GM13977 (cell line): ENCODE measurements at places on chromosomes 2 and 18.

DNA sequence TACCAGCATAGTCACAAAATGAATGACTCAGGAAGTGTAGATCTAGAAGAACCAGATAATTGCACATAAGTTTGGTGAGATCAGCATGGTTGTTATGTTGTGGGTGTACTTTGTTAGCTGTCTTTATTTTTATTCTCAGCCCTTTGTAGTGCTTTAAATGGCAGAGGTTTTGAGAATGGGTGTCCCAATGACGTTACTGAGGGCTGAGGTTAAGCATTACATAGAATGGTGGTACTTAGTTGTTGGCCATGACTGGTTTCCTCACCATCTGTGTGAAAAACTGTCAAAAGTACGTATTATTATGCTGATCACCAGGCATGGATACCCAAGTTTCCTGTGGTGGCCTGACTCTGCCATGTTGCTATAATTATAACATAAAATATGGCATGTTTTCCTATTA lies 165.8 kb downstream of the UBE2E3 start:
- DNase-seq: no peak

DNA sequence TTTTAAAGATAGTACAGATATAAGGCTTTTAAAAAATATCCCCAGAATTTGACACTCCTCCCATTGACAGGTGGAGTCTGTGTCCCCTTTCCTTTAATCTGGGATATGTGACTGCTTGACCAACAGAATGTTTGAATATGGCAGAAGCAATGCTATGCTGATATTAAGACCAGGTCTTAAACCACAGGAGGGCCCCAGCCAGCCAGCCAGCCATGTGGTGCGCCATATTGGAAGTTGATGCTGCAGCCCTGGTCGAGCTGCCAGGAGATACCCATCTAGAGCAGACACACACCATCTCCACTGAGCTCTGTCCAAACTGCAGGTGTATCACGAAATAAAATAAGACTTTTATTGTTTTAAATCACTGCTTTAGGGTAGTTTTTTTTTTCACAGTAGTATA lies 122.3 kb upstream of the CAB39 start:
- DNase-seq: no peak

DNA sequence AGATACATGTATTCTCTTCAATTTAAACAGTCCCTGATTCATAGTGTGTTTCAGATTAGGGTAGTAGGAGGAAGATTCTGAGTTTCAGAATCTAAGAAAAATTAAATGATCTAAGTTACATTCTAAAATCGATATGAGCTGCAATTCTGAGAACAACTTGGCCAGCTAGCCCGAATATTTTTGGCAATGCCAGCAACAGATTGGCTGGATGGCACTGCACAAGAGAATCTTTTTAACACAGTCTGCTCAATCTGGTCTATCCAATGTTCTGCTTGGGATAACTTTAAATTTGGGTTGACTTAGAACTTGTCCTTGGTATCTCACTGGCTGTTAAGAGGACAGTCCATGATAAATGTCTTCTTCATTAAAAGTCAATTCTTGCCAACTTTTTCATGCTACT lies 853.9 kb downstream of the NRXN1 start:
- DNase-seq: no peak

DNA sequence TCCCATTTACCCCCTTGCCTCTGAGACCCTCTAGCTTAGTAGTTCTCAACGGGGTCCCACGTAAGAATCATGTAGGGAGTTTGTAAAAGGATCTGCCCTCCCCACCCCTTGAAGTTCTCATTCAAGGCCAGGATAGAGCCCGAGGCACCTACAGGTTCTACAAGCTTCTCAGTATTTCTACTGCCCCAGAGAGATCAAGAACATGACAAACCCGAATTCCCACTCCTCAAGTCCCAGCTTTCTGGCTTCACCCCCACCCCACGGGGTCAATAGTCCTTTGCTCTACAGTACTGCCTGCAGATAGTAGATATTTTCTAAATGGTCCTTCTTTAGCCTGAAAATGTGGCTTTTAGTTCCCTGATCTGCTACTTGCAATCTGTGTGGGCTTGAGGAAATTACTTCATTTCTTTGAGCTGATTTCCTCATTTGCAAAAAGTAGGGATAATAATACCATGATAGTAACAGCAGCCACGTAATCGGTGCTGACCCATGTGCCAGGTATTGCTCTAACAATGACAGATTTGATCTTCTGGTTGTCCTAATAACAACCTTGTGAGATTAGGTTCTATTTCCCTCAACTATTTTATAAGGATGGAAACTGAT lies 7.1 kb downstream of the CIB4 start:
- no peak for DNase-seq

DNA sequence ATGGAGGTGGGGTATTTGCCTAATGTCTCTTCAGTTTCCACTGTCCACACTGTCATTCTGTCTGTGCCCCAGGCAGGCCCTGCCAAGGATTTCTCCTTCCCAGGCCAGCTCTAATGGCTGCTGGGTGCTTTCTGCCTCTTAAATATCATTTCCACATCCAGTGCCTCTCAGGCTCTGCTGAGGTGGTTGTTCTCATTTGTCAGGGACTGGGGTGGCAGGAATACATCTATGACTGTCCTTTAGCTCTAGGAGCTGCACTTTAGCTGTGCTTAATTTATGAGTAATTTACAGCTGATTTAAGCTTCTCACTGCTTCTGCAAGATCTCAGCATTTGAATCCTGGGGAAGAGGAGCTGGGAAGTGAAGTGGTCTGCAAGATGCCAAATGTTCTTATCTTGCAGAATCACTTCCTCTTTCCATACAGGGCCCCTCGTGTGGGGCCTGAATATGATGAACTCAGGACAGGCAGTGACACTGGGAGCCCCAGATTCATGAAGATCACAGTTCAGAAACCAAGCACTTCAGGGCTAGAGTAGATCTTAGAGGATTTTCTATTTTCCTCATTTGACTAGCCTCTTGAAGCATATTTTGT lies 150.2 kb downstream of the FSHR start:
- no peak for DNase-seq

DNA sequence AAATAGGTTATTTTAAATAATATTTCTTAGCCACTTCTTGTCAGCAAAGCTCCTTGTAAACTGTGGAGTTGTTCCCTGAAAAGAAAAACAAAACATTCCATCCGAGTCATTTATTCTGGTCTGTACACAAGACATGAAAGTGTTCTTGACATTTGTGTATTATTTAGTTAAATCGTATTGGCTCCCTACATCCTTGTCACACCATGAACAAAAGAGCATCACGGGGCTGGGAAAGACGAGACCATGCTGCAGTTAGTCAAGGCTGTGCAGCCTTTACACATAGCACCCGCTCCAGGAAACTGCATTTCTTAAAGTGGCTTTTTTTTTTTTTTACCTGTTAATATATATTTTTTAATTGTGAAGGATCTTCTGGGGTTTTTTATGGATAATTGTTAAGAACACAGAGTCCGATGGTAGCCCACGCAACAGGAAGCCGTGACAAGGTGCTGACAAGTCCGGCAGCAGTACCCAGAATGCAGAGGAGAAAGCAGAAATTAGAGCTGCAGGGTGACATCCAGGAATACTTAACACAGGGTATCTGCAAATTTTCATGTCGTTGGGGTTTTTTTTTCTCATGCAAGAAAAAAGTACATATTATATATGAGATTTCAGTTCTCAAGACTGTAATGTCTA lies 588.4 kb downstream of the ARHGAP15 start:
- no peak for DNase-seq

DNA sequence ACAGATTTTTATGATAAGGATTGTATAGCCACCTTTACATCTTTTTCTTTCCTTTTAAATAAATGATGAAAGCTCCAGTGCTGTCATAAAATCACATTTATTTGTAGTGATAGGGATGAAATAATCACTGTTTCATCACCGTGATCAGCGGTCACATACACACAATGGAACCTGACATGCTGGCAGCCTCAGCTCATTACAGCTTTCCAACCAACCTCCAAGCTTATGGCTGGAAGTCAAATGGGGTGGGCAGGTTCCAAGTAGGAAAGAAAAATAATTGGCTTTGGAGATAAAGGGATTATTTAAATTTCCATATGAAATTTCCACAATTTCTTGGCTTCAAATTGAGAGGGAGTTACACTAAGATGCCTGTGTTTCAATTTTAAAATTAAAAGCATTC lies 251.3 kb downstream of the PLCL1 start:
- DNase-seq: no peak

GRCh38 chr2:120345608-120346007 lies 328 bp upstream of the INHBB start:
- peak; percentile 44 for DNase-seq

GRCh38 chr2:239305771-239306170 lies 95.0 kb downstream of the HDAC4 start:
- DNase-seq: no peak

- DNase-seq: no peak
Observed at GRCh38 chr2:224440988-224441387, 39.1 kb upstream of the FAM124B start.
